EL (cell line): ENCODE measurements at places on chromosomes 2 and 18.

DNA sequence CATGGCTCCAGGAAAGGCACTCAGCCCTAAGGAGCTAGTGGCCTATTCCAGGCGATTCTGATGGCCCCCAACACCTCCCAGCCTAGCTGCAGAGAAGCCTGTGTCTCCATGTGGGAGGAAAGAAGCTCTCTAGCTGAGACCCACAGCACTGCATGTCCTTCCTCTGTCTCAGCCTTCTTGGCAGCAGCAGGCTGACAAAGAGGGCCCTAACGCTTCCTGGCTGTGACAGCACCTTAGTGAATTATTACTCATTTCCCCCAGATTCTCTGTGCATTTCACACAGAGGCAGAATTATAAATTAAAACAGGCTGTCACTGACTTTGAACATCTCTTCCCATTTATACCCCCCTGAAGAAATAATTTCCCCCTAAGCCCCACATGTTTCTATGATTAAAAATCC, 206.8 kb downstream of the CLIP4 start:
- DNase-seq: peak; percentile 49

GRCh38 chr2:232377319-232377718, 1.2 kb upstream of the ALPP start:
- DNase-seq: no peak

DNA sequence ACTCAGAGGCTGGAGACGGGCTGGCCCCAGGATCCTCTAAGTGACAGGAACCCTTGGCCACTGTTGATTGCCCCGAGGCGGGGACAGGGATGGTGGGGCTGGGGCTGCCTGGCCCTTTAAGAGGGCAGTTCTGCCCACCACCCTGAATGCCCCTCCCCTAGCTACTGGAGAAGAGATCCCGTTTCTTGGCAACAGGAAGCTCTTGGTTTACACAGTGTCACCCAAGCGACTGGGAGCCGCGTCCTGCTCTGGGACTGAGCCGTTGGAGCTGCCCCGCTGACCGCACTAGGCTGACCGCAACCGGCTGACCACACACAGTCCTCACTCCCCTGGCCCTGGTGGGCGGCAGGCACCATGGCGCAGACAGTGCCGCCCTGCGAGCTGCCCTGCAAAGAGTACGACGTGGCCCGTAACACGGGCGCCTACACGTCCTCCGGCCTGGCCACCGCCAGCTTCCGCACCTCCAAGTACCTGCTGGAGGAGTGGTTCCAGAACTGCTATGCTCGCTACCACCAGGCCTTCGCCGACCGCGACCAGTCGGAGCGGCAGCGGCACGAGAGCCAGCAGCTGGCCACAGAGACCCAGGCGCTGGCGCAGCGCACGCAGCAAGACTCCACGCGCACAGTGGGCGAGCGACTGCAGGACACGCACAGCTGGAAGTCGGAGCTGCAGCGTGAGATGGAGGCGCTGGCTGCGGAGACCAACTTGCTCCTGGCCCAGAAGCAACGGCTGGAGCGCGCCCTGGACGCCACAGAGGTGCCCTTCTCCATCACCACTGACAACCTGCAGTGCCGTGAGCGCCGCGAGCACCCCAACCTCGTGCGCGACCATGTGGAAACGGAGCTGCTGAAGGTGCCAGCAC, at the start of gene TEKT4:
Gene TEKT4, plus strand, starts transcription at position 205 of the 862 bp plus-strand sequence. Its CDS starts 150 bp downstream, at position 355.
- DNase-seq: peak; percentile 45

DNA sequence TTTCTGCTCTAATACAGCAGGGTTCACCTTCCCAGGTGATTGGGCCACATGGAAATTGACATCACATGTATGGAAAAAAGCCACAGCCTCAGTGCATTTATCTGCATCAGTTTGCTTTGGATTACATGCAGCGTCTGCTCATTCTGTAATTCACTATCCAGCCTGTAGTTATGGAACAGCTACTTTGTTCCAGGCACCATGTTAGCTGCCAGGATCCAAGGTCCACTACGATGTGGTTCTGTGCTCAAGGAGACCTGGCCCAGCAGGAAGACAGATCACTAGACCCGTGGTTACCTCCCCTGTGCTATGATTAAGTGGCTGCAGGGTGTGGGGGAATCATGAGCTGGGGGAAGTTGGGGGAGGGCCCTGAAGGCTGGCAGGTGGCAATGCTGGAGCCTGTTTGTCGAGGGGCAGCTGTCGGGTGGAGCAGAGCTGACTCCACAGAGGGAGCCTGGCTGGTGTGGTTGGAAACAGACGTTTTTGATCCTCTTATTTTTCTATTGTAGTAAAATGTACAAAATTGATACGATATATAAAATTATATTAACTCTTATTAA, 58.6 kb downstream of the TSHZ1 start:
- DNase-seq: no peak

DNA sequence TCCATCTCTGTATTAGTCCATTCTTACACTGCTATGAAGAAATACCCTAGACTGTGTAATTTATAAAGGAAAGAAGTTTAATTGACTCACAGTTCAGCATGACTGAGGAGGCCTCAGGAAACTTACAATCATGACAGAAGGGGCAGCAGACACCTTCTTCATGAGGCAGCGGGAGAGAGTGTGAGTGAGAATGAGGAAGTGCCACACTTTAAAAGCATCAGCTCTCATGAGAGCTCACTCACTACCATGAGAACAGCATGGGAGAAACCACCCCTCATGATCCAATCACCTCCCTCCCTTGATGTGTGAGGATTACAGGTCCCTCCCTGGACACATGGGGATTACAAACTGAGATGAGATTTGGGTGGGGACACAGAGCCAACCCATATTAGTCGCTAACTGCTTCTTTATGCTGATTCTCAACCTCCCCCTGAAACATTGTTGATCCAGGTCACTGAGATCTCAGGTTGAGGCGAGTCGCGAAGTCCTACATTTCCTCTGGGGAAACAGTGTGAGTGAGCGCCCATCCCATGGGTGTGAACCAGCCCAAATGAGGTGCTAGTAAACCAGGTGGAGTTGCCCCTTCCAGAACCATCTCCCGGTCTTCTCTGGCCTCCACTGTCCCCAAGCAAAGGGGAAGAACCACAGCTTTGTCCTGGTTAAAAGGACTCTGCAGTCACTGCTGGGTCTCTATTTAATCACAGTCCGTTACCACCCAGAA, 123.8 kb downstream of the CAPN13 start:
- no peak for DNase-seq

GRCh38 chr2:99970292-99970868, 172.0 kb downstream of the AFF3 start:
- DNase-seq: peak; percentile 36

GRCh38 chr2:206125901-206126300, 33.3 kb downstream of the NDUFS1 start:
- DNase-seq: no peak

DNA sequence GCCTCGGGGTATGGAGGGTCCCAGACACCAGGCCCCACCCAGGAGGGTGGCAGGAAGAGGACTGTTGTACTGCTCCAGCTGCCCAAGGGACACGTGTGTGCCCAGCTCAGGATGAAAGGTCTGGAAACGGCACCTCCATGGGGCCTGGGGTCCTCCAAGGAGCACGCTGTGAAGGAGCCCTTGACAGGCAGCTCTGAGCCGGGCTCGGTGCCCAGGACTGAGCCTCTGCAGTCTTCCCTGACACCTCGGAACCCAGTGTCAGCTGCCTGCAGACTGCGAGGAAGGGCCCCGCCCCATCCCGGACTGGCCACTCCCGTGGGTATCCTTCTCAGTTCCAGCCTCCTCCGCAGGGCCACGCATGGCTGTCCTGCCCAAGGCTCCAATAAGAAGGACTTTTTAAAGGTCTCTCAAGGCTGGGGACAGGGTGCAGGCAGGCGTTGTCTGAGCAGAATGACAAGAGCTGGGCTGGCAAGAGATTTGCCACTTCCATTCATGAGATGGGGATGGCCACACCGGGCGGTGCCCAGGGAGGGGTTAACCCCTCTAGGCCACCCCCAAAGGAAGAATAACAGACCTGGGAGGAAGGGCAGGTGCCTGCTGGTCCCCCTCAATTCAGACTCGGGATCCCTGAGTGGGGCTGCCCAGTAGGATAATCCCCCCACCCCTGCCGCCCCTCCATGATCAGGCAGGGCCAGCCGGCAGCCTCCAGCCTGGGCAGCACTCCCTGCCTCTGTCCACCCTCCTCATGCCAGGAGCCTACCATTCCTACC, 8.9 kb downstream of the ECEL1 start:
- DNase-seq: no peak

- DNase-seq: no peak
Observed at GRCh38 chr2:233546774-233547173, 19.8 kb downstream of the USP40 start.

DNA sequence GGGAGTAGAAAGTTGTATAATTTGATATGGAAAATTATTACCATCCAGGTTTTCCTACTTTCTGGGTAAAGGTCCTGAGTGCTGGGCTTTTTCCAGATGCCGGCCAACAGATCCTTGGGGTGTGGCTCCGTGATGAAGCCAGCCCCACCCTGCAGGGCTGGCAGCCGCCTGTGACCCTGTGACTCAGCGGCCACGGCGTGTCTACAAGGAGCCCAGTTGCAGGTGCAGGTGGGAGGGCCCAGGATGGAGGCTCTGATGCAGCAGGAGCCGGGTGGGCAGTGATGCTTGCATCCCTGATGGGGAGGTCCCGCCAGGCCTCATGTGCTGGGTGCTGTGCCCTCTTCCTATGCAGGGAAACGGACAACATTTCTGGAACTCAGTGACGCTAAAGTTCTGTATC, 96.0 kb upstream of the ALKAL2 start:
- no peak for DNase-seq

DNA sequence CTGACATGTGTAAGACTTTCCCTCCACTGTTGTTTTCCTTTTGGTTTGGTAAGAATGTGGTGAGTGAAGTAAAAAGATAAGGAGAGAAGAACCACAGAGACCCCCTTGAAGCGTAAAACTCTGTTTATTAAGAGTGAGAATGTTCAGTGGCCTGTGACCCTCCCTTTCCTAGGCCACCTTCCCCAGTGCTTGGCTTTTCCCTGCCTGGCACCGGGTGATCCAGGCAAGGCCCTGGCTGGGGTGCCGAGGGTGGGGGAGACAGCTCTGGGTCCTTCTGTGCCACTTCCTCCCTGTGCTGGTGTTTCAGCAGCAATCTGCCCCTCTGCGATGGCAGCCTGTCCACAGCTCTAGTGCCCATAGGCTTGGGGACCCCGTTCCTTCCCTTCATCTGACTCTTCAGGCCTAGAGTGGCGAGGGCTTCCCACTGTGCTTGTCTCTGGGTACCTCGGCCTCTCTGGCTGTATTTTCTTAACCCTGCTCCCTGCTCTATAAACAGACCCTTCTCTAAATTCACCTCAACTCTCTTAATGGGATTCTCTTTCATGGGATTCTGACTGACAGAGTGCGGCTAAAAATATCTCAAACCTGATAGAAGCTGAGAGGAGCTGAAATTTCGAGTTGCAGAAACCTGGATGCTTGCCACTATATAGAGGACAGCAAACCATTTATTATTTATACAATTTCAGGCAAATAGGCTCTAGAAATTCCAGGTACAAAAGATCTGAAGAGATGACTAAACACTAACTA, 461.0 kb downstream of the DLGAP1 start:
- DNase-seq: no peak

- DNase-seq: no peak
Observed at GRCh38 chr18:54718408-54718773, 109.9 kb upstream of the RAB27B start.

DNA sequence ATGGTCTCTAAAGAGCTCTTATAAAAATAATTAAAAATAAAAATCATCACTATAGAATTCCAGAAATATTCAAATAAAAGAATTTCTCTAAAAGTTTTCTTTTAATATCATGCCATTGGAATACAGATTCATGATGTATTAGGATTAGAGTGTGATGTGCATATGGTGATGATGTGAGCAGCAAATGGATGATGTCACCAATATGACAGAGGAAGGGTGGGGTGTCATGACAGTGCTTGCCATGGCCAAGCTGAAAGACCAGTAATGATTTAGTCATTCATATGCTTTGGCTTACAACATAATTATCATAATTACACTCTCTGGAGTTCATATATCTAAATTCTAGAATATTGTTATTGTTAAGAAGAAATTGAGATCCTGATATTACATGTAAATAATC, 27.4 kb upstream of the TTC32 start:
- DNase-seq: no peak

- DNase-seq: peak; percentile 87
Observed at GRCh38 chr2:9914384-9915065, 37.0 kb upstream of the GRHL1 start.

DNA sequence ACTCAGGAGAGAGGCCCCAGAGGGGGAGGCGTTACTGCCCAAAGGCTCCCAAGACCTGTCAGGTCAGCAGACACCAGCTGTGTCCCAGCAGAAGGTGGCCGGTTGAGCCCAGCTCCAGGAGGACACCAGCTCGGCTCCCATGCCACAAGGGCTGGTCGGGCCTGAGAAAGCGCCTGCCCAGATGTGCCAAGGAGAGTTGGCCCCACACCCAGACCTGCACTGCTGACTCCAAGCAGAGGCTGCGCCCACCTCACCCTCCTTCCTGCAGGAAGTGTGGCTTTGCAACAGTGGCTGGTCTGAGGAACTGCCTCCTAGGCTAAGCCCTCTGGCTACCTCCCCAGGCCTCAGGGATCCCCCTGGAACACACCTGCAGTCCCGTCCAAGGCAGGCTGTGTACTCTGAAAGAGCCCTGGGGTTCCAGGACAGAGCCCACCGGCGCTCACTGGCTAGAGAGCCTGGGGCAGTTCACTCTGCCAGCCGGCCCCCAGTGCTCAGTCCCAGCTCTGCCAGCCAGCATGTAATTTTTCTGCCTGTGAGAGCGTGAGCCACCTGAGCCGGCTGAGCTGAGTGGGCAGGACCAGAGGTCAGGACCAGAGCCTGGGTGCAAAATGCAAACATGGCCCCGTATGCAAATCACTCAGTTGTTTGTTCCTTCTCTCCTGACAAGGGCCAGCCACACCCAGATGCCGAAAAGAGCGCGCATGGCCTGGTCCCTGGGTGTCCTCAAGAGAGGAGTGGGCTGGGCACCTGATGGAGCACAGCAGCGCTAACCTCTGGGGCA, 36.9 kb upstream of the PTMA start:
- DNase-seq: no peak

GRCh38 chr2:240451108-240451611, 15.7 kb downstream of the GPC1 start:
- no peak for DNase-seq
